NCI-H1105 (cell line): ENCODE measurements at places on chromosomes 7 and 10.

DNA sequence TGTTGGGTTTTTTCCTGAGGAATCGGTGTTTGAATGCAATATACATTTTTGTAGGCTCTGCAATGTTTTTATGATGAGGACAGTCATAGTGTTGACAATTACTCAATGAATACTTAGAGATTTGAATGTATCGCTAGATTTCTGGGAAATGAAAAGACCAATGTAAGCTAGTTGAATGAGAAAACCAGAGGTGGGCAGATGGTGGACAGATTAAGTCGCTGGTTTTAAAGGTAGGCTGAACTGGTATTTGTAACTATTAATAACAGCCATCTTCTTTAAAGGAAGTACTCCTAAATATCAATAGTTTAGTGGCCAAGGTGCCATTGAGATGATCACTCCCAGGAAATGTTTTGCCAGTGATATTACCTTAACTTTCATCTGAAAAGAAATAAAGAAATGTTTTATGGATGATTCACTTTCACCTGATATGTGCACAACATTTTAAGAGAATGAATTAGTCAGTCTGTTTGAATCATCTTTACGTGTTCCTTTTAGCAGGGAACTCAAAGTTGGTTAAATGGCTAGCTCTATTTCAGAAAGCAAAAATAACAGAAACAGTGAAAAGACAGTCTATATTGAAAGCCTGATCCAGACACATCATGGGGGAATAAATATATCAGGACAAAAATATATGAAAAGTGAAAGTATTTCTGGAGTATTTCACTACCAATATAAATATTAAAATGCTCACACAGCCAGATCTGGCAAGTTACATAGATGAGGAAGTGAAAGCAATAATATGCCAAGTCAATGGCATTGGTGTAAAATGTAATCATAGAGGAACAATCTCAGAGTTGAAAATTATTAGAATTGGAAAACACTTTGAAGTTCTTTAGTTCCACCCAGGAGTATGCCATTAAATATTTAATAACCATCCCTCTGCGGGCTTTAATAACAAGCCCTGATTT lies 20.7 kb downstream of the MET start:
- DNase-seq: no peak

DNA sequence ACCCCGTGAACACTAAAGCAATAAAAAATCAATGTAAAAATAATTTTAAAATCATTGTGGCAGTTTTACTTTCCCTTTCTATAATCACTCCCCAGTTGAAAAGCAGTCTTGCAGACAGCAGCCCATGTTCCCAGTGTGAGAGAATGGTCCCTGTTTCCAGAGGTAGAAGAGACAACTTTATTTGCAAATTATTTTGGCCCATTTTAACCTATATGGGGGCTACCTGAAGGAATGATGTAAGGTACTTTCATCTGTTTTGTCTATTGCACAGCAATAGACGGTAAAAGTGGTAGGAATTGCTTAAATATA lies 559.8 kb downstream of the ZWINT start:
- DNase-seq: no peak

GRCh38 chr10:116699049-116699448 lies 43.3 kb downstream of the HSPA12A start:
- no peak for DNase-seq

- DNase-seq: no peak
Observed at GRCh38 chr10:48478469-48478868, 126.4 kb downstream of the ARHGAP22 start.

DNA sequence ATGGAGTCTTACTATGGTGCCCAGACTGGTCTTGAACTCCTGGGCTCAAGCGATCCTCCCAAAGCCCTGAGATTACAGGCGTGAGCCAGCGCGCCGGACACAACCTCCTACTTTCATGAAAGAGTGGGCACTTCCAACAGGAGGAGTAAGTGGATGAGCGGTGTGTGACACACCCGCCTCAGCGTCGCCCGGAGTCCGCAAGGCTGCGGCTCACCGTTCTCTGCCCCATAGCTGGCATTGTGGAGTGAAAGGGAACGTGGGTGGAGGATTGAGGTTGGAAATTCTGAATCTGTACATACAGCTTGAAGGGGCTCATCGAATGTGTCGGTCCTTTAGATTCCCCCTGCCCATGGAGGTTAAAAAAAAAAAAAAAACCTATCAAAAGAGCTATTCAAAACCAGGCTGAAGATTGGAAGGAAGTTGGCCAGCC lies 524 bp upstream of the PRXL2A start:
- no peak for DNase-seq

DNA sequence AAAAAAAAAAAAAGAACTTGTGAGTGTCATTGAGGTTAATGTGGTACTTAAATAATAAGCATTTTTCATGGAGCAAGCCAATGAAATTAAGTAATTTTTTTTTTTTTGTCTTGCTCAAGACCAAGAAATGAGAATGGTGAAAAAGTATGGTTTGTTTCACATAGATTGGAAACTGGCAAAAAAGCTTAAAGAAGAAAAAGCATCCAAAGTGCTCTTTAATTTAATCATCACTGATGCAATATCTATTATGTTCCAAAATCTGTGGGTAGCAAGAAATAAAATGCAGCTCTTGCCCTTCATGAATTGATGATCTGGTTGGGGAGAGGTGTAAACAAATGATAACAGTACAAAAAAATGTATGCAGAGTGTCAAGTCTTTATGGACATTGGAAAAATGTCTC lies 980.6 kb downstream of the REEP3 start:
- no peak for DNase-seq
